Tibial nerve (tissue), 4 donors: ENCODE measurements at places on chromosomes 2 and 18. TPM values are rescaled to one million over a fixed set of nuclear protein-coding genes. Genes with fewer than 3 reads are reported as not detected.

GRCh38 chr2:227388537-227389011 is 825 bp upstream of the SCYGR1 start:
- DNase-seq, result no peak

DNA sequence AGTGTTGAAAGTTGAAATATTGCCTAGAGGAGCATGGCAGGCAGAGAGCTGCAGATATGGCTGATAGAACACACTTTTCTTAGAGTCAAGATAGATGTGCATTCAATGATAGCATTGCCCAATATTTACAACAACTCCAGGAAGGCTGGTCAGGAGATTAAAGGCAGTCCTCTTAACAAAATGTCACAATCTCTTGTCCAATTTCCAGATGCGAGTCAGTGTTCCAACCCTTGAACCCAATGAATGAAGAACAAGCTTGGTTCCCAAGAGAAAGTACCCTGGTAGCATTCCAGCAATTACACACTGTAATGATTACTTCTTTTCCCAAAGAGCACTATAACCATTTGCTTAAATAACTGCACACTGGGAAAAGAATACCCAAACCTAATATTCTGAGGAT is 839.4 kb upstream of the VRK2 start:
- DNase-seq, result no peak

- no peak for DNase-seq
These were observed 88.7 kb upstream of the TXNDC2 start for GRCh38 chr18:9796935-9797549.

DNA sequence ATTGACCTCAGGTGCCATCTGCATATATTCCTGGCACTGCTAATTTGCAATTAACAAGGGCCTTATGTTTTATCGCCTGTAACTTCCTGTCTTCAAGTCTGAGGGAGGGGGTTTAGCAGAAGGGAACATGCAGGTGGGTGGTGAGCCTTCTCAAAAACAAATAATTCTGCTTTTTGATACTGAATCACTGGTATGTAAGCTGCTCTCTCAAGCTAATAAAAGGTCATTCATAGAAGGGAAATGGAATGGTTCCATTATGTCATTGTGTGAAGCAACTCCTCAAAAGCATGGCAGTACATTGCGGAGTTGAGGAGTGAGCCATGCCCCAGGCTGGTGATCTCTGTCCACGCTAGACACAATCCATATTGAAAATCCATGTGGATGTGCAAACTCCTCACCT is 414.8 kb upstream of the ID2 start:
- no peak for DNase-seq

DNA sequence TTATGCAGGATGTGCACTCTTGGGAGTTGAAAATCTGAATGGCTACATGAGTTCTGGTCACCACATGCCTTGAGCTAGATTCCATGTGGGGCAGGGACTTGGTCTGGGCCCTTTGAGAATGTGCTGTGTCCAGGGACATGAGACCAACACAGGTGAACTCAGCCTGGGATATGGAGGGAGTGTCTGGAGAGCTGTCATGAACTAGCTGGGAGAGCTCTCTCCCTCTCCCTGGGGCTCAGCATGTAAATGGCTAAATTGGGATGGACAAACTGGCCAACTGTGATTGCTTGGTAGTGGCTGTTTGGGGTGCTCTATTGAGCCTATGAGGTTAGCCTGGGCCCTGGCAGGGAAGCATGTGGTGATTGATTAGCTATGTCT is 105.1 kb upstream of the HS6ST1 start:
- no peak for DNase-seq

- no peak for DNase-seq
These were observed 1323.5 kb upstream of the TMEFF2 start for GRCh38 chr2:193518041-193518817.

- no peak for DNase-seq
These were observed 125.8 kb downstream of the C1D start for GRCh38 chr2:67936969-67937368.

- no peak for DNase-seq
These were observed 317.4 kb downstream of the SLC4A3 start for GRCh38 chr2:219944866-219945265.

DNA sequence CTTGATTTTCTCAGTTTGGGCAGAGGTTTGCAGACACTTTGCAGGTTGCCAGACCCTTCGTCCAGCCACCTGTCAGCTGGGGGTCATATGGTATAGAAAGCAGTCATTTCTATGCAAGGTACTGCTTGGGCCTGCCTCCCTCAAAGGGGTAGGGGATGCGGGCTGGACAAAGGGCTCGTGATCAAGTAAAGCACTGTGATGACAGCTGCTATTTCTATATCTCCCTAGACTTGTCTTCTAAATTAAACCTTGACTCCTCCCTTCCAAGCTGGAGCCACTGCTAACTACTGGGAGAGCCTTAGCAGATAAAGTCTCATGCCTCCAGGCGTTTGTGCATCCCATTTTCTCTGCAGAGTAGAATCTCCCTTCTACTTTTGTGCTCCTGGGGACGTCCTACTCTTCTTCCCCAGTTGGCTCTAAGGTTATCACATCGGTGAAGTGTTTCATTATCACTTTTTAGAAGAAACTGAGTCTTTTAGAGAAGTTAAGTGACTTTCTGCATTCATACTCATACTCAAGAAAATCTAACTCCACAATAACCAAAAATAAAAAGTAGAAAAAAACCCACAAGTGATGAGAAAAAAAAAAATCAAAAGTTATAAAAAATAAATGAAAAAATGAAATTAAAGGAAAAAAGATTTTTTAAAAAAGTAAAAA is 710 bp upstream of the XRCC5 start:
- DNase-seq, result no peak

GRCh38 chr2:203225423-203226039 is 13.3 kb upstream of the CYP20A1 start:
- DNase-seq, result no peak

- no peak for DNase-seq
These were observed 128.9 kb upstream of the ASB18 start for GRCh38 chr2:236393101-236393500.

GRCh38 chr2:158774681-158775080 is 20.4 kb upstream of the DAPL1 start:
- no peak for DNase-seq

The REEP1 gene
- total RNA-seq, result 3.3 TPM

The GALNT3 gene
- 7.9 TPM for total RNA-seq

The ASPRV1 gene
- 2.5 TPM for total RNA-seq
